NCI-H1694 (cell line): ENCODE measurements at places on chromosomes 6 and 20.

DNA sequence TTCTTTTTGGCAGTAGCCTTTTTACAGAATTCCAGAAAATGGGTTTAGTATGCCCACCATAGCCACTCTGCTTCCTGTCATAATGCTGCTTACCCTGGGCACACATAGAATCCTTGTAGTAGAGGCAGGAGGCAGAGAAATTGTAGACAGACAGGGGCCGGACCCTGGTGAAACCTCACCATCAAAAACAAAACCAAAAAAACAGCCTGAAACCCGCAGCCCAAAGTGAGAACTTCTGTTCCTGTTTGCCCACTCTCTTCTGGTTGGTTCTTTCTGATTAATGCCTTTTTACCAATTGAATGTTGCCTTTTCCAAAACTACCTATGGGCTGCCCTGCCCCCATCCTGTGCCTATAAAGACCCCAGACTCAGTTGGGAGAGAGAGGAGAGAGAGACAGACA, 188.2 kb downstream of the CDKAL1 start:
- no peak for DNase-seq

- DNase-seq = no peak
Observed at GRCh38 chr6:4672772-4673171, 103.4 kb upstream of the CDYL start.

GRCh38 chr6:1630212-1630770, 20.6 kb downstream of the FOXC1 start:
- no peak for DNase-seq

DNA sequence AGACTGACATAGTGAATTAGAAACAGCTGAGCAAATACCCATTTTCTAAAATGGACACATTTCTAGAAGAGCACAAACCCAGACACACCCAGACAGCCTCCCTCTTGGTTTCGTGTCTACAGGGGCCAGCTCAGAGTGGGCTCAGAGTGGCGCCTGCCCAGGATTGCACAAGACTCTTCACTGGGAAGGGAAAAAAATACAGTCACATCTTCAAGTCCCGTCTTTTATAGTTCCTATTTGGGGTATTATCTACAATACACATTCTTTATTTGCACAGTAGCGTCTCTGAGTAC, 246.1 kb upstream of the AFDN start:
- no peak for DNase-seq

DNA sequence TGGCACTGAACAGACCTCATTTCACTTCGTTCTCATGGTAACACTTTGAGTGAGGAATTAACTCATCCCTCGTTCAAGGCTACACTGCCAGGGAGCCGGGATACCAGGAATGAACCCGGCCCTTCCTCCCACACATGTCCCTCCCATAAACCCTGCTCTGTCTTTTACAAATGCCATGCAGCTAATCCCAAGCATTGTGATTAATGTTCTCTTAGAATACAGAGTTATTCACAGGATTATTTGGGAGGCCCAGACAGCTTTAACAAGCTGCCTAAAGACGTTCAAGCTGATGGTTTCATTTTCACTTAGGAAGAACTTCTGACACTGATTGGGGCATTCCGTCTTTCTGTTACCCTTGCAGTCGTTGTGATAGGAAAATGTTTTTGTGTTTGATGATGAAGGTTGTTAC, 42.5 kb upstream of the CD83 start:
- no peak for DNase-seq

GRCh38 chr6:34315780-34316179, 67.0 kb upstream of the SMIM29 start:
- no peak for DNase-seq

DNA sequence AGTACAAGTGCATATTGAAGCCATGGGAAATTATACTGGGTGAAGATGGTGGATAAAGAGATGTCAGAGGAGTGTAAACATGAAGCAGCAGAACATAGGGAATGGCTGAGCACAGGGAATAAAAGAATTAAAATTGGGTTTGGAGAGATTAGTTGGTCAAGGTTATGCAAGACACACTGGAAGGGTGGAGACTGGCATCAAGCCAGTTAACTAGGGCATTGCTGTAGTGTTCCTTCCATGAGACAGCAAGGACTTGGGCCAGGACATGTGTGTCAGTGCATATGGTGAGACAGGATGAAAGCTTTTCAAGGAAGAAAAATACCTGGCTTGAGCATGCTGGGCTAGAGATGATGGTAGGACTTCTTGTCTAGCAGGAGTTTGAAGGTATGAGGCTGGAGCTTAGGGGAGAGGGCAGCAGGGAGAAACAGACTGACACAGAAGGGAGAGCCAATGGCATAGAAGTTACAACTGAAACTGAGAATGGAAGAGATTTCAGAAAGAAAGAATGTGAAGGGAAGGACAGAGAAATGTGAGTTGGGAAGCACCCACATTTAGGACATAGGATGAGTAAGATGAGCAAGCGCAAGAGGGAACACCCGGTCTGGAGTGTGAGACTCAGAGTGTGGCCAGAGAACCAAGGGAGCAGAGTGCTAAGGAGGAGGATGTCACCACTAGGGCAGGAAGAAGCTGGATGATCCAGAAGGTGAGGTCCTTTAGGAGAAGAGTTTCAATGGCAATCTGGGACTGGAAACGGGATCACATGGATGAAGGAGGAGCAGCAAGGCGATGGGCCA, 14.5 kb upstream of the TMEM170B start:
- DNase-seq = no peak

GRCh38 chr6:111478749-111479148, 4.3 kb downstream of the REV3L start:
- DNase-seq = no peak

DNA sequence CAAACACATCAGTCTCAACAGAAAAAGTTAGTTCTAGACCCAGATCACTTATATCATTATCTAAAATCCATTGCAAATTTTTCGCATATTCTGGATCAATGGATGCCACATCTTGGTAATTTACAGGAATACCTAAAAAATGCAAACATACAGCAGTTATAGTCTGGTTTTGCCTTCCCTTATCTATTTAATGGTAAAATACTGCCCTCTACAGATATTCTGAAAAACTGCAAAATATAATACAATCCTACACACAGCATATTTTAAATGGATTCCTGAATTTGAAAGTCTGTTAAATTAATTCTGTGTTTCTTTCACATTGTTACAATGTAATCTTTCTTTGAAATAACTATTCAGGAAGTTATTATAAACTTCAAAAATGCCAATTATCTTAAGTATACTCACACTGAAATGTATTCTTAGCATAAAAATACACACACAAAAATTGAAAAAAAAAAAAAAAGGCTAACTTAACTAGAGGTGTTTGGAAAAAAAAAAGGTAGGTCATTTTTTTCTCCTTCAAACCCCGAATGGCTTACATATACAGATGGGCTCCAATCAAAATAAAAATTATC, 88.4 kb downstream of the HACE1 start:
- DNase-seq = peak; percentile 10

- DNase-seq = no peak
Observed at GRCh38 chr6:108102965-108103364, 28.4 kb upstream of the OSTM1 start.

GRCh38 chr6:108565091-108565766, 4.5 kb downstream of the FOXO3 start:
- DNase-seq = no peak
